ENCODE measurements at places on chromosomes 3 and 15.

DNA sequence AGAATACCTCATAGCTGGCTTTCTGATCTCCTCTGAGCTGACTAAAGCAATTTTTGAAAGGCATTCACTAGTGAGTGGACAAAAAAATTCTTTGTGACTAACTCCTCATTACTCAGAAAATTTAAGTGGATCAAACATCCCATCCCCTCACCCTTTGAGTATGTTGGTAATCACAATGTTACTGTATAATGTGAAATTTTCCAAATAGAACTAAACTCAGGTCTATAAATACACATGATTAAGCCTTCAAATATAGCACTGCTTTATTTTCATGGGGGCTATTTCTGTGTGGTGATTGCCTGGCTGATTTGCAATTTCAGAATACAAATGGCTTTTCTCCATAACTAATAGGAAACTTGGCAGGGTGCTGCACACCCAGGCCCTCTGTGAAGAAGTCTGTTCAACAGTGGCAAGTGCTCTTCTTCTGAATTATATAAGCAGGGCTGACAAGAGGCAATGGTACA is 45.9 kb upstream of the ACTC1 start:
- H3K36me3 ChIP-seq: no peaks in the 10 kb centered on the region
- H3K4me1 ChIP-seq: no peaks in the 10 kb centered on the region
- no peak for DNase-seq

GRCh38 chr15:65344914-65345275 is 32.9 kb downstream of the IGDCC3 start:
- no peaks in the 10 kb centered on the region for H3K36me3 ChIP-seq
- no peak overlapping the region for H3K4me3 ChIP-seq
- no peaks in the 10 kb centered on the region for H3K27me3 ChIP-seq
- peaks cover 7% of the 10 kb centered on the region for H3K4me1 ChIP-seq
- no peak for DNase-seq

DNA sequence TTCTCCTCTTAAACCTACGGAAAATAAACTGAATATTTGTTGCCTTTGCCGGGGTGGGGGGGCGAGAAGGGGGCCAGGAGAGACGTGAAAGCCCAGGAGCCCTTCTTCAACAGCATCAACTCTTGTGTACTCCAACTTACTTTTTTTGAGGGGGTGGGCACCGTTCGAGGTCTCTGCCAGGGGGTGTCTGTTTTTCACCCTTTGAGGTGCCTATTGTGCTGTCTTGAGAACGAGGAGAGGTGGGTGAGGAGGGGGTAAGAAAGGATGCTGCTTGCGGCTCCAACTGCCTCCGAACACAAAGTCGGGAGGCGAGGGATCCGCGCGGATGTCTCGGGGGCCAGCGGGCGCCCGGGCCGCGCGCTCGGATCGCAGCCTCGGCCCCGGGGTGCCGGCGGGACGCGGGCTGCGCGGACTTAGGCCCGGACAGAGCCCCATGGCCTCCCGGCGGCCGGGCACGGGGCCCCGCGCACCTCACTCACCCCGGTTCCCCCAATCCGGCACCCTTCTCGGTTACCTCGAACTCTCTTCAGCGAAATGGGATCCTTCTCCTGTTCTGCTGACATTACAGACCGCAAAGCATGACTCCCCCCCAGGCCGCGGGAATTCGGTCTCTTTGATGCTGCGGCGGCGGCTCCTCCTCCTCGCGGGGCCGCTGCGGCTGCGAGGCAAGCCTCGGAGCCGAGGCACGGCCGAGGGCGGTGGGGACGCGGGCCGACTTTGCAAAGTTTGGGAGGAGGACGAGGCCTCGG is 650 bp downstream of the PYGO1 start:
- peak; percentile 66 for DNase-seq
- H3K27ac ChIP-seq: peak overlapping the region; percentile 89
- H3K36me3 ChIP-seq: no peaks in the 10 kb centered on the region
- peak overlapping the region; percentile 59 for H3K4me3 ChIP-seq
- peaks cover 9% of the 10 kb centered on the region for H3K4me1 ChIP-seq

- no peak overlapping the region for H3K4me3 ChIP-seq
- H3K36me3 ChIP-seq: no peaks in the 10 kb centered on the region
- H3K4me1 ChIP-seq: no peaks in the 10 kb centered on the region
- DNase-seq: no peak
- H3K27ac ChIP-seq: no peak overlapping the region
These were observed 37.6 kb downstream of the ARHGEF3 start for GRCh38 chr3:56764184-56764583.

DNA sequence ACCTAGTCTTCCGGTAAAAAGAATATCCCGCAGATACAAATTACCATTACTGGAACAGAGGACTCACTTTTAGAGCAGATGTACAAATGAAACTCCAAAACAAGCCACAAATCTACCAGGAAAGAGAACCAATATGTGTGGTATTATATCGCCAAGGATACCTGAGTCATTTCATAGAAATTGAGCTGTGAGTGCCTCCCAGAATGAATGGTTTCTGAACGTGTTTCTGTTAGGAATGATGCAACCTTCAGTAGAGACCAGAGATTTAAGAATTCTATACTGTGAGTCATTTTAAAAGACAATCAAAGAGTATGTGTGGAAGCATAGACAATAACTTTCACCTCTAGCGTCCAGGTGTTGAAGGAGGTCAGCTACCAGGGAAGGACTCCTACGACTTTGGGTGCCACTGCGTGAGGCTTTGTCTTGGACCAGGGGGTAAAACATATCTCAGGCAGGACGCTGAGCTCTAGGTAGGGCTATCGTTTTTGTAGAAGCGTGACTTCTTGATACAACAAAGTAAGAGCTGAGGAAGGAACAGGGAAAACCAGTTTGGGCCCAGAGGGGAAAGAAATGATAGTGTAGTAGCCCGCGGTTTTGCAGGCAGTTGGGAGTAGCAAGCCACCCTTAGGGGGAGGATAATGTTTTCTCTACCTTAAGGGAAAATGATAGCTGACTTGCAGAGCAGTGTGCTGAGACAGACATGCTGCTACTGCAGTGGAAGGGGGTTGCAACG is 210.4 kb downstream of the TP63 start:
- no peaks in the 10 kb centered on the region for H3K27me3 ChIP-seq
- peaks cover 10% of the 10 kb centered on the region for H3K4me1 ChIP-seq
- H3K4me3 ChIP-seq: no peak overlapping the region
- no peak overlapping the region for H3K27ac ChIP-seq
- H3K36me3 ChIP-seq: no peaks in the 10 kb centered on the region

- H3K27ac ChIP-seq: peak overlapping the region; percentile 61
- H3K27me3 ChIP-seq: no peaks in the 10 kb centered on the region
- peaks cover 17% of the 10 kb centered on the region for H3K36me3 ChIP-seq
- peaks cover 29% of the 10 kb centered on the region for H3K4me1 ChIP-seq
These were observed 24.2 kb downstream of the PSMD6 start for GRCh38 chr3:63998852-63999754.

DNA sequence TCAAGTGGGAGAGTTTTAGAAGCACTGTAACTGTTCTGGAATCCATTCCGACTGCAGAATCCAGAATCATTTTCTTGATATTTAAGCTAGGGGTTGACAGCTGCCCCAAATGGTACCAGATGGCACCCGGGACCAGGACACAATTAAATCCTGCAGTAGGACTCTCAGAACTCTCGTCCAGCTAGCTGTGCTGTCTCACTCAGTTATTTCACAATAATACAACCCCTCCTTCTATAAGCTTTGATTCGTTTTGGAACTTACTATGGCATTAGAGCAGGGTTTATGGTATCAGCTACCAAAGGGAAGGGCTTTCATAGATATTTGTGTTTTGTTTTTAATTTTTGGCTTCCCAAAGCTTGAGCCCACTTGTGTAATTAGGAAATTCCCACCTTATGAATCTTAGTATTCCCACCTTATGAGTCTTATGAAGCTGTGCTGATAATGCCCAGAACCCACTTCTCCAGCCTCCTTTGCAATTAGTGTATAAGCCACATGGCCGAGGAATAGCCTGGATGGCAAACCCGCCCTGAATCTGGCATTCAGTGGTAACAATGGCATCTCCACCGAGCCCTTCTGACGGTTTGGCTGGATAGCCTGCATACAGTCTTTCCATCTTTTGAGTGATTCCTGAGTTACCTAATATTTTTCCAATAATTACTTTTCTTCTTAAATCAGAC is 120.1 kb downstream of the UACA start:
- H3K36me3 ChIP-seq: no peaks in the 10 kb centered on the region
- peaks cover 3% of the 10 kb centered on the region for H3K4me1 ChIP-seq
- no peaks in the 10 kb centered on the region for H3K27me3 ChIP-seq
- H3K27ac ChIP-seq: no peak overlapping the region
- no peak for DNase-seq

DNA sequence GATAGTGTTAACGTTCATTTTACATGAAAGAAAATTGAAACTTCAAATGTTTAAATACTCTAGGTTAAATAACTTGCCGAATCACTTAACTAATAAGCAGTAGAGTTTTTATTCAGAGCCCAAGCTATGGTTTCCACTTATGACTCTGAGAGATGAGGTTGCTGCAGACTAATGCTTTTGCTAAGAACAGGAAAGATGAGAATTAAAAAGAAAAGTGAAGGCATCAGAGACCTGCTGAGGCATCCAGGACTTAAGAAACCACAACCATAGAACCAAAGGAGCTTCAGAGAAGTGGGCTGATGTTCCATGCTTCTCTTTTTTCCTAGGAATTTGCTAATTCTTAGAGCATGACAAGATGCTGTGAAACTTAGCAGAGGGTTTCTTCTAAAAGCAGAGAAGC is 9.5 kb downstream of the HMG20A start:
- no peak overlapping the region for H3K4me3 ChIP-seq
- no peak overlapping the region for H3K27ac ChIP-seq
- DNase-seq: no peak
- H3K4me1 ChIP-seq: no peaks in the 10 kb centered on the region

DNA sequence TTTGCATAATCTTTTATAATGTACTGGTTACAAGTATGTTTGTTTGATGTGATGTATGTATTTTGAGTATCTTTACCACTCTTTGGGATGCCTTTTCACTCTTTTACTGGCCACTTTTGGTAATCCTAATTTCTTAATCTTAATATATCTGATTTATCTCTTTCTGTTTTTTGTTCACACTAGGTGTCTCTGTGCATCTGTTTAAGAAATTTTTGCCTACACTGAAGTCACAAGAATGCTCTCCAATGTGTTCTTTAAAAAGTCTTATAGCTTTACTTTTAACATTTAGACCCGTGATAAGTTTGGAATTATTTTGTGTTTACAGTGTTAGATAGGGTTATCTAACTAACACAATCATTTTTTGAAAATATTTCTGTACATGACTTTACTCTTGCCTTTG is 659.1 kb downstream of the SI start:
- DNase-seq: no peak
- no peaks in the 10 kb centered on the region for H3K36me3 ChIP-seq
- H3K27ac ChIP-seq: no peak overlapping the region
- H3K4me3 ChIP-seq: no peak overlapping the region

DNA sequence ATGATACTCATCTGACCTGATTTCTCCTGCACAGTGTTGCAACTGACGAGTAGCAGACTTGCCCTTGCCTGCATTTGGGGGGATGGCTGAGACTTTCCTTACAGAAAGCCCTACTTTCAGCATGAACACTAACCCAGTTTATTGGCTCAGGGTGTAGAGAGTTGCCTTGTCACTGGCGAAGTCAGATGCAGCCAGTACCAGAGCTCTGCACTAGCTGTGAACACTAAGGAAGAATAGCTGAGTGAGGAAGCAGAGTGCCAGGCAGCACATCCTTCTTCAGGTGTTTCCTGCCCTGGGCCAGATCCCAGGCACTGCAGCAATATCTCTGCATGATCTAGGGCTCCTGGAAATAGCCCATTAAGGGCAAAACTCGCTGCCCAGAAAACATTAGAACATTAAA is 154.0 kb upstream of the SYNPR start:
- no peak overlapping the region for H3K4me3 ChIP-seq
- H3K4me1 ChIP-seq: peaks cover 5% of the 10 kb centered on the region
- no peaks in the 10 kb centered on the region for H3K27me3 ChIP-seq
- H3K36me3 ChIP-seq: no peaks in the 10 kb centered on the region
- DNase-seq: no peak

DNA sequence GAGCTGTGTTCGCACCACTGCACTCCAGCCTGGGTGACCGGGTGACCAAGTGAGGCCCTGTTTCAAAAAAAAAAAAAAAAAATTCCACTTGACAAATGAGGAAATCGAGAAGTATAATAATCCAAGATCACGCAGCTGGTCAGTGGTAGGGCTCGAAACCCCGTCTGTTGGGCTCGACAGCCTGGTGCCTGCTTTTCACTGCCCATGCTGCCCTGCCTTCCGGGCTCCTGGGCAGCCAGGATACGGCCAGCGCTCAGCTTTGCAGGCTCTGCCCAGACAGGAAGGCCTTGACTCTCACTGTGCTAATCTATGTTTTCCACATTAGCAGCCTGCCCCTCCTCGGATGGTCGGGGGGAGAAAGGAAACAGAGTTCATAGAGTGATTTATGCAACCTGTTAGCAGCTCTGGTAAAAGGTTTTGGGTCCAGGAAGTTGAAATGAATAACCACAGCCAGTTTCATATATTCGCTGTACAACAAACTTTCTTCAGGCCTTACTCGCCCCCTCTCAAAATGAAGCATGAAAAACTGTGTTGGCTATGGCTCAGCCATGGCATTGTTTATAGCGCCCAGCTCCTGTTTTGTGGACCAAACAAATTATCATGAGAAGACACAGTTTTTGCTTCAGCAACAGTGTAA is 108.8 kb downstream of the XXYLT1 start:
- DNase-seq: no peak
- H3K27ac ChIP-seq: peak overlapping the region; percentile 56
- H3K27me3 ChIP-seq: no peaks in the 10 kb centered on the region
- H3K4me1 ChIP-seq: peaks cover 8% of the 10 kb centered on the region
- H3K36me3 ChIP-seq: no peaks in the 10 kb centered on the region

DNA sequence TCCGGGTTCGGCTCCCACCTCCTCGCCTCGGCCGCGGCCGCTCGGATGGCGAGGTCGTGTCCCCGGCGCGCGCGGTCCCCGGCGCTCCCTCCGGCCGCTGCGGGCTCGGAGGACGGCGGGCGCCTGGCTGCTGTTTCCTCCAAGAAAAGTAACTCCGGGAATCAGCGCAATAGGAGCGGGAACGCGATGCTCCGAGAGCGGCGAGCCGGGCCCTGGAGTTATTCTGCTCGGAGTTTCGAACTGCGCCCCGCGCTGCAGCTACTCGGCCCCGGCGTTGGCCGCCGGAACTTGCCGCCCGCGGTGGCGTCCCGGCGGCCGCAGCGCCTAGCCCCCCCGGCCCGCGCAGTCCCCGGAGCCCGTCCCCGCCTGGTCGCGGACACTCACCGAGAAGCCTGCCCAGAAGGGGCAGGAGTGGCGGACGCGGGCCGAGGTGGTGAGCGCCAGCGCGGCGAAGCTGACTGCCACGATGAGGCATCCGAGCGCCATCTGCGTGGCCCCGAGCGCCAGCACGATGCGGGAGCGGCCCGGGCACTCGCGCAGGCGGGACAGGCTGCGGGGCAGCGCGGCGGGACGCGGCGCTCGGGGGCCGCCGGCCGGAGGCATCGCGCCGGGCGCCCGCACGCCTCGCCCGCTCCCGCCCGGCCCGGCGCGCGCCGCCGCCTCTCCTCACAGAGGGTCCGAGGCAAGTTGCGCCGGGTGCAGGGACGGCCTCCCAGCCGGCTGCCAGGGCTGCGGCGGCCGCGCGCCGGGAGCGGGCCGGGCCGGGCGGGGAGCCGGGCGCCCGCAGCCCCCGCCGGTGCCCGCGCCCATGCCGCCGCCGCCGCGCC is 251.9 kb downstream of the TJP1 start:
- peak; percentile 22 for DNase-seq
- H3K4me1 ChIP-seq: peaks cover 6% of the 10 kb centered on the region
- H3K27me3 ChIP-seq: peaks cover 51% of the 10 kb centered on the region
- no peak overlapping the region for H3K27ac ChIP-seq
- H3K4me3 ChIP-seq: peak overlapping the region; percentile 90
- no peaks in the 10 kb centered on the region for H3K36me3 ChIP-seq

Measured in cardiac muscle cell (in vitro differentiated cells and primary cell).